ENCODE measurements at places on chromosomes 16 and 17.

GRCh38 chr17:42591411-42591810 is 13.9 kb upstream of the PSMC3IP start:
- no peak for DNase-seq

GRCh38 chr16:2964475-2965336 is 631 bp downstream of the KREMEN2 start:
- peak; percentile 81 for DNase-seq

DNA sequence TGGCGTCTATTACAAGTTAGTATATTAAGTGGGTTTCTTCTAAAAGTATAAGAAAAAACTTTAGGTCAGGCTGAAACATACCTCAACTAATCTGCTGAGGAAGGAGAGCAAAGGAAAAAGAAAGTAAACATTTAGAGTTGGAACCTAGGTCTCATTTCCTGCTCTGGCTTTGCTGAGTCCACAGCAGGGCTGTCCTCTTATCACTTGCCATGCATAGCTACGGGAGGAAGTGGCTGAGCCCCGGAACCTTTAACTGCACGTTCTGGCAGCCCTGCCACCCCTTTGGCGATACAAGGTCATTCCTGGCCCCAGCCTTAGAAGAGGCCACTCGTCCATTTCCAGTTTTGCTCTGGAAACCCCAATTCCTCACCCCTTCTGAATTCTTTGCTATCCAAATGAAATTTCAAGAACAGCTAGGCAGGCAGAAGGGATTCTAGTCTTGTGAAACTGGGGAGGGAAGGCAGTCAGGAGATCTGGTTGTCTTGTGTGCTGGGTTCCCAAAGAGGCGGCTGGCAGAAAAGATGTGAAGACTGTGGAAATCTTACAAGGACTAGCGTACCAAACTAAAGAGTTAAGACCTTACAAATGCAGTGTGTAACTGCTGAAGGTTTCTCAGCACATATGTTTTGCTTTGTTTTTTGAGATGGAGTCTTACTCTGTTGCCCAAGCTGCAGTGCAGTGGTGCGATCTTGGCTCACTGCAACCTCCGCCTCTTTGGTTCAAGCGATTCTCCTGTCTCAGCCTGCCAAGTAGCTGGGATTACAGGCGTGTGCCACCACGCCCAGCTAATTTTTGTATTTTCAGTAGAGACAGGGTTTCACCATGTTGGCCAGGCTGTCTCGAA is 19.1 kb downstream of the WIPI1 start:
- DNase-seq: peak; percentile 48

DNA sequence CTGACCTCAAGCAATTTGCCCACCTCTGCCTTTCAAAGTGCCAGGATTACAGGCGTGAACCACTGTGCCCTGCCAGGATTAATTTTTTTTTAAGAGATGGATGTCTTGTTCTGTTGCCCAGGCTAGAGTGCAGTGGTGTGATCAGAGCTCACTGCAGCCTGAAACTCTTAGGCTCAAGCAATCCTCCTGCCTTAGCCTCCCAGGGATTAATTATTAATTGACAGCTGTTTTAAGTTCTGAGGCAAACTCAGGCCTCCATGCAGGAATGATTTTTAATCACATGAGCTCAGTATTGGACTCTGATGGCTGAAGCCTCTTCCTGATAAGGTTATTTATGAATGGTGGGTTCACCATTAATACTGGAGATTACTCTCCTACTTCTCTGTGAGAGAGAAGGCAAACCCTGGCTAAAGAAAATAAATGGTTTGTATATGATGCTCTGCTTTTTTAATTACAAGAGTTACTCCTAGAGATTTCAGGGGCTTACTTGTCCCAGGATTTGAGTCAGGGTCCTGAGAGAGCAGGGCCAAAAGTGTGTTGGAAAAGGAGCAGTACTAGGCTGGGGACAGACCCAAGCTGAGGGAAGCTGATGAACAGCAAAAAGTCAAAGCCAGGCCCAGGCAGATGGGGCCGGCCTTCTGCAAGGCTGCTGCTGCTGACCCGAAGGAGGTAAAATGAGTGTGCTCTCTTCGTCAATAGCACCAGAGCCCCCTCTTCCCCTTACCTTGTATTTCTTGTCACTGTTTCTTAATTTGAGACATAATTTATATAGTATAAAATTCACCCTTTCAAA is 56.9 kb upstream of the HAS3 start:
- DNase-seq: no peak

GRCh38 chr17:32828822-32829221 is 48.1 kb downstream of the MYO1D start:
- DNase-seq: no peak

DNA sequence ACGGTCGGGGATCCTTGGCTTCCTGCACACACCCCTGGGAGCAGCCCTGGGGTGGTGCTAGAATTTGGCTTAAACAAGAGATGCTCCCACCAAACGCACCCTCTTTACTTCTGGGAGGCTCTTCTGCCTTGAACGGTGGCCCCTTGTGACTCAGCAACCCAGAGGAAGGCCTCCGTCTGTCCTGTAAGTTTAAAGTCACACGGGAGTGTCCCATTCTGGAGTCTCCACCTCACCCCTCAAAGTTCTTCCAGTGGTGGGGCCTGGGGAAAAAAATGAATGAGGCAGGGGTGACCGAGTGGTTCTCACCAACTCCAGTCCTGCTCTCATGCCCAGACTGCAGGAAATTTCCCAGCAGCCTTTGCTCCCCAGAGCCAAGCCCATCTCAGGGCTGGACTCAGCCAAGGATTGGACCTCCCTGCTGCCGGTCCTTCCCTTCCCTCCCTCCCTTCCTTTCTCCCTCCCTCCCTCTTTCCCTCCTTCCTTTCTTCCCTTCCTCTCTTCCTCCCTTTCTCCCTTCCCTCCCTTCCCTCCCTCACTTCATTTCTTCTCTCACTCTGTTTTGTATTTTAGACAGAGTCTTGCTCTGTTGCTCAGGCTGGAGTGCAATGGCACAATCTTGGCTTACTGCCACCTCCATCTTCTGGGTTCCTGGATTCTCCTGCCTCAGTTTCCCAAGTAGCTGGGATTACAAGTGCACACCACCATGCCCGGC is 11.4 kb downstream of the ITGAD start:
- no peak for DNase-seq

DNA sequence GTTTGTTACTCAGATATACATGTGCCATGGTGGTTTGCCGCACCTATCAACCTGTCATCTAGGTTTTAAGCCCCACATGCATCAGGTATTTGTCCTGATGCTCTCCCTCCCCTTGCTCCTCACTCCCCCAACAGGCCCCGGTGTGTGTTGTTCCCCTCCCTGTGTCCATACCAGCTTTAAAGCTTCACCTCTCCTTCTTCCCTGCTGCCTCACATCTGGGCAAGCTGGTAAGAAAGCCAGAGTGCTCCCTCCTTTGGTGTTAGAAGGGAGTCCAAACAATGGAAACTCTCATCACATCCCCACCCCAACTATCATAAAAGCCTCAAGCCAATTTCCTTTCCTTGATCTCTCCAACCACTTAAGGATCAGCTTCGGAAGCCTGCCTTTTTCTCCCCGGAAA is 1115.6 kb upstream of the GOT2 start:
- DNase-seq: no peak

DNA sequence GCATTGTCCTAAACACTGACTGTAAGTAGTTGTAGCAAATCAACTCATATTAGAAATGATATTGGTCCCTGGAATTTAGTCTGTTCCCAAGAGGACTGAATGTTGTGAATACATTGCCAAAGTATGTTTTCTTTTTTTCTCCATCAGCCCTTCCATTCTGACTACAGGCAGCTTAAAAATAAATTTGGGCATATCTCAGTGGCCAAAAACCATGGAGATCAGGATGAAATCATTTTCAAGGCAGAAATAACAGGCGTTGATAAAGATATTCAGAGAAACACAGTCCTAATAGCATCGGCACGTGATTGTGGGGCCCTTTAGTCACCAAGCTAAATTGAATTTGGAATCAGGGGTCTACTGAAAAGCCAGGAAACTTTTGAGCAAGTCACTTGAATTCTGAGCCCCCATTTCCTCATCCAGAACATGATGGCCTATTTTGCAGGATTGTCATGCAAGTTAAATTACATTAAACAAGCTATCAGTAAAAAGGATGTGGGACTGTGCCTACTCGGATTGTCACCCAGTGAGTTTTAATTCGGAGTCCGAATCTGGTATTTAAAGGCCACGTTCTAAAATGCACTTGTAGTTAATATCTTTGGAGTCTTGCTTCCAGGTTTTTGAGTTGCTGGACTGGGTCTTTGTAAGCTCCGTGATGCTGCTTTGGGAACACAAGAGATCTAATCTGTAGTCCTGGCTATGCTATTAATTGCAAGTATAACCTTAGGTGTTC is 17.1 kb downstream of the HLF start:
- DNase-seq: no peak

DNA sequence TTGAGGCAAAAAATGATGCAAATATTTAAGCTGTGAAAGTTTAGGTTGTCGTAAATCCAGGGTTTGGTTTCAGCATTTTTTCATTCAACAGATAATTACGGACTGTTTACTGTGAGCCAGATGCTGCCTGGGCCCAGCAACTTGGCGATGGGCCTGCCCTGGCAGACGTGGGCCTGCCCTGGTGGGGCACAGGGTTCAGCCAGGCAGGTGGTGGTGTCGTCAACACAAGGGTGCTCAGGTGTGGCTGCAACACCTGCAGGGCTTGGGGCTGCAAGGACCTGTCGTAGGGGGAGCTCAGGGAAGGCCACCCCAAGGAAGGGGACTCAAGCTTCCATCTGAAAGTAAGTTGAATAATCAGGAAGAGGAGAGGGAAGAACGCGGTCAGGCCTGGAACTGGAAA is 15.1 kb downstream of the ZC3H18 start:
- no peak for DNase-seq

- no peak for DNase-seq
These were observed 26.1 kb upstream of the ABCA8 start for GRCh38 chr17:68981288-68981687.

DNA sequence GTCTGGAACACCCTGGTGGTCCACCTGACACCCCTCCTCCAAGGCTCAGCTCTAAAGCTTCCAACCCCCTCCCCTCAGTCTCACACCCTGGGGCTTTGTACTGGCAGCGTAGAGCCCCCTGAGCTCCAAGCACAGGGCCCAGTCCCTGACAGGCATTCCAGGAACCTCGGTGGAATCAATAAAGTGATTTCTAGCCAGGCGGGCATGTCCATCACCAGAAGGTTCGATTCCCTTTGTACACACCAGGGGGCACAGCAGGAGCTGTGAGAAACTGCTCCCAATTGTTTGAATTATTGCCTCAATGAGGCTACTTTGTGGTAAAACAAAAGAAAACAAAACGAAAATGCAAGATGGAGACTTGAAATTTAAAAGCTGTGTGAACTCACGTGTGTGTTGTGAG is 51.8 kb downstream of the SMPD3 start:
- DNase-seq: peak; percentile 56

GRCh38 chr17:27240086-27240801 is 53.7 kb upstream of the WSB1 start:
- no peak for DNase-seq

GRCh38 chr17:78268191-78268874 is 36.9 kb downstream of the TMEM235 start:
- DNase-seq: no peak

DNA sequence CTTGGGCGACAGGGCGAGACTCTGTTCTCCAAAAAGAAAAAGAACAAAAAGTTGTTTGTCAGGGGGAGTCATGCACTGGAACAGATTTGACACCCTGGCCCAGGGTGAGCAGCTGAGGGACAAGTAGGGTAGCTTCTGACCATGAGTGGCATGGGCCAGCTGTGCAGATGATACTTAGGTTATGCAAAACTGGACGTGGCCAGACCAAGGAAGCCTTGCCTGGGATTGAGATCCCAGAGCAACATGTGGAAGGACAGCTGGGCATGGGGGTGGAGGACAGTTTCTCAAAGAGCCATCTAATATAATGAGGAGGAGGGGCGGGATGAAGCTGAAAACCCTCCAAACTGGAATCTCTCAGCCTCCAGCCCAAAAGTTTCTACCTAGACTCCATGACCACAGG is 19.6 kb upstream of the SLC35B1 start:
- DNase-seq: no peak

DNA sequence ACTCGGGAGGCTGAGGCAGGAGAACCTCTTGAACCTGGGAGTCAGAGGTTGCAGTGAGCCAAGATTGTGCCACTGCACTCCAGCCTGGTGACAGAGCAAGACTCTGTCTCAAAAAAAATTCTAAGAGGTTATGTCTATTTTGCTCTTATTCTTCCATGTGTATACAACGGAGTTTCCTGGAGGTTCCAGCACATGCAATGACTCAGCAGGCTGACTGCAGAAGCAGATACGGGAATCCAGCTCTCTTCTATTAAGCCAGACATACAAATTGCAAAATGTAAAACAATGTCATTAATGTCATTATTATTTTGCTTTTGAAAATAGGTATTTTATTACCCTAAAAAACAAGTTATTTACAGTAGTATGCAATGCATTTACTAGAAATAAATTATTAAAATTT is 18.4 kb downstream of the MIEF2 start:
- no peak for DNase-seq

DNA sequence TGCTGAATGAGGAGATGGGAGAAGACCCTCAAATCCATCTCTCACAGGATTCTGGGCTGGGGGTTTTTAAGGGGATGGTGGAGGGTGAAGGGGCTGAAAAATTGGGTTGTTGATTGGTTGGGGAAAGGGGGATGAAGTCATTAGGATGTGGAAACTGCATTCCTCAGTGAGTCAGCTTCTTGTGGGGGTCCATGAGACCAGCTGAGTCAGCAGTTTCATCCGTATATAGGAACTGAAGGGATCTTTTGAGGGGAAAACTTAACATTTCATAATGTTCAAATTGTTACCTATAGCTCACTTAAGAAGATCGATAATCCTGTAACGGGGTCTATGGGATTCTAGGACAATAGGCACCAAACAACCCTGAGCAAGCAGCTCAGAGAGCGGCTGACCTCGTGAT is 213.4 kb downstream of the CBLN1 start:
- DNase-seq: no peak

DNA sequence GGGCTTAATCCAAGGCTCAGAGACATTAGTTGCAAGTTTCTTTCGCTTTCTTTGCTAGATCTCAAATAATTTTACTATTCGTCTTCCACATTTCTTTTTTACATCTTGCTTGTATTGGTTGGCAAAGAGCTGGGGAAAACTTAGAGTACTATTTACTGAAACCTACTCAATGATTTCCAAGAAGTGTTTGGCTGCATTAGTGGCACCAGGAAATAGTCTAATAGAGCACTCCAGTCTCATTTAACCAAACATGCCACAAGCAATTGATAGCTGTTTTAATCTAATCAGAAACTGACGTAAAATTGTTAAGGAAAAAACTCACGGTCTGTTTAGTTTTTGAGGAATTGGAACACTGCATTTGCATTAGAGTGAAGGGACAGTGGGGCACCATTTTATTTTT is 29.0 kb downstream of the NUP93 start:
- no peak for DNase-seq
